ENCODE measurements at places on chromosomes 1 and 21. TPM values are rescaled to one million over a fixed set of nuclear protein-coding genes. Genes with fewer than 3 reads are reported as not detected.
A peak's percentile ranks its signal among the peaks of the same experiment; 100 is the strongest.

- H3K4me3 ChIP-seq: no peak overlapping the region
- peak overlapping the region; percentile 50 for H3K27ac ChIP-seq
- no peaks in the 10 kb centered on the region for H3K27me3 ChIP-seq
- H3K36me3 ChIP-seq: no peaks in the 10 kb centered on the region
- DNase-seq: peak; percentile 73
- peaks cover 19% of the 10 kb centered on the region for H3K4me1 ChIP-seq
These were observed 34.9 kb downstream of the SSBP3 start for GRCh38 chr1:54371038-54371941.

GRCh38 chr1:109214695-109215623, 1.2 kb downstream of the SARS1 start:
- no peaks in the 10 kb centered on the region for H3K36me3 ChIP-seq
- no peaks in the 10 kb centered on the region for H3K4me1 ChIP-seq
- DNase-seq: peak; percentile 25
- peak overlapping the region; percentile 66 for H3K4me3 ChIP-seq
- H3K27ac ChIP-seq: peak overlapping the region; percentile 87

- no peak overlapping the region for H3K4me3 ChIP-seq
- H3K36me3 ChIP-seq: no peaks in the 10 kb centered on the region
- no peaks in the 10 kb centered on the region for H3K4me1 ChIP-seq
These were observed 14.3 kb downstream of the S100A11 start for GRCh38 chr1:152022474-152022873.

DNA sequence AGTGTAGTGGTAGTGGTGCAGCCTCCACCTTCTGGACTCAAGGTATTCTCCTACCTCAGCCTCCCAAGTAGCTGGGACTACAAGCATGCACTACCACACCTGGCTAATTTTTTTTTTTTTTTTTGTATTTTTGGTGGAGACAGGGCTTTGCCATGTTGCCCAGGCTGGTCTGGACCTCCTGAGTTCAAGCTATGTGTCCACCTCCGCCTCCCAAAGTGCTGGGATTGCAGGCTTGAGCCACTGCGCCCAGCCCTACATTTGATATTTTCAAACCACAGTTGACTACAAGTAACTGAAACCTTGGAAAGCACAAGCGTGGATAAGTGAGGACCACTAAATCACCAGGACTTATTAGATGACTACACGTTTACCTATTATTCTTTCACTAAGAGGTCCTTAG, 10.0 kb upstream of the PDPN start:
- DNase-seq: no peak
- H3K4me1 ChIP-seq: no peaks in the 10 kb centered on the region
- no peak overlapping the region for H3K27ac ChIP-seq
- H3K27me3 ChIP-seq: no peaks in the 10 kb centered on the region
- no peaks in the 10 kb centered on the region for H3K36me3 ChIP-seq
- H3K4me3 ChIP-seq: no peak overlapping the region

GRCh38 chr1:221983444-221983843, 241.6 kb upstream of the DUSP10 start:
- no peaks in the 10 kb centered on the region for H3K36me3 ChIP-seq
- no peak overlapping the region for H3K27ac ChIP-seq
- no peak overlapping the region for H3K4me3 ChIP-seq
- DNase-seq: no peak
- no peaks in the 10 kb centered on the region for H3K4me1 ChIP-seq
- H3K27me3 ChIP-seq: no peaks in the 10 kb centered on the region

GRCh38 chr21:32380940-32381339, 11.9 kb downstream of the URB1 start:
- peaks cover 11% of the 10 kb centered on the region for H3K4me1 ChIP-seq
- H3K36me3 ChIP-seq: no peaks in the 10 kb centered on the region
- no peaks in the 10 kb centered on the region for H3K27me3 ChIP-seq
- peak overlapping the region; percentile 91 for H3K27ac ChIP-seq
- no peak overlapping the region for H3K4me3 ChIP-seq

GRCh38 chr1:176479971-176480370, 17.0 kb downstream of the PAPPA2 start:
- no peak overlapping the region for H3K4me3 ChIP-seq
- H3K36me3 ChIP-seq: no peaks in the 10 kb centered on the region
- H3K27me3 ChIP-seq: no peaks in the 10 kb centered on the region
- no peak for DNase-seq
- H3K4me1 ChIP-seq: no peaks in the 10 kb centered on the region

GRCh38 chr1:86714159-86714558, 9.8 kb downstream of the SH3GLB1 start:
- DNase-seq: no peak
- no peaks in the 10 kb centered on the region for H3K27me3 ChIP-seq
- no peak overlapping the region for H3K27ac ChIP-seq
- no peaks in the 10 kb centered on the region for H3K36me3 ChIP-seq

DNA sequence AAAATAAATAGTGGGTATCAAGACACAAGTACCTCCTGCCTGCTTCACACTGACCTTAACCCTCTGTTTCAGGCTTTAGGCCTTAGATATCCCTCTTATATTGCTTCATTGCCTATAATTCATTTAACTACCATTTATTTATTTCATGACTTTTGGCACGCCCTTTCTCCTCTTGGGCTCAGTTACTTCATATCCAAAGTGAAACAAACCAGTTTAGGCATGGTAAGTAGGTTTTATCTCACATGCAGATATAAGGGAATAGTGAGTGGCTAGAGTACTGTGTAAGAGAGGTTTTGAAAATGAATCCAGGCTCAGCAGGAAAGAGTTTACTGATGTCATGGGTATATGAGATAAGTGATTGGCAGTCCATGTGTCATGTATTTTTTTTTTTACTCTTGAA, 69.8 kb upstream of the BEND5 start:
- H3K27ac ChIP-seq: no peak overlapping the region
- no peaks in the 10 kb centered on the region for H3K4me1 ChIP-seq
- DNase-seq: no peak
- no peaks in the 10 kb centered on the region for H3K36me3 ChIP-seq

DNA sequence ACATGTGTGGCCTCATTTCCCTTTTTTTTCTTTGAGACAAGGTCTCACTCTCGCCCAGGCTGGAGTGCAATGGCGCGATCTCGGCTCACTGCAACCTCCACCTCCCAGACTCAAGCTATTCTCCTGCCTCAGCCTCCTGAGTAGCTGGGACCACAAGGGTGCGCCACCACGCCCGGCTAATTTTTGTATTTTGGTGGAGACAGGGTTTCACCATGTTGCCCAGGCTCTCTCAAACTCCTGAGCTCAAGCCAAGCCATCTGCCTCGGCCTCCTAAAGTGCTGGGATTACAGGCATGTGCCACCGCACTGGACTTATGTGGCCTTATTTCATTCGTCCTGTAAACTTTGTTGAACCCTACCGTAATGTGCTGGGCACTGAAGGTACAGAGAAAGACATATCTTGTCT, 569 bp upstream of the WARS2 start:
- peak overlapping the region; percentile 59 for H3K4me3 ChIP-seq
- DNase-seq: no peak
- H3K27ac ChIP-seq: peak overlapping the region; percentile 98
- H3K27me3 ChIP-seq: no peaks in the 10 kb centered on the region
- H3K36me3 ChIP-seq: no peaks in the 10 kb centered on the region

- DNase-seq: no peak
- no peaks in the 10 kb centered on the region for H3K36me3 ChIP-seq
- no peaks in the 10 kb centered on the region for H3K4me1 ChIP-seq
- H3K4me3 ChIP-seq: no peak overlapping the region
These were observed 9.3 kb upstream of the ST6GALNAC5 start for GRCh38 chr1:76857973-76858372.

DNA sequence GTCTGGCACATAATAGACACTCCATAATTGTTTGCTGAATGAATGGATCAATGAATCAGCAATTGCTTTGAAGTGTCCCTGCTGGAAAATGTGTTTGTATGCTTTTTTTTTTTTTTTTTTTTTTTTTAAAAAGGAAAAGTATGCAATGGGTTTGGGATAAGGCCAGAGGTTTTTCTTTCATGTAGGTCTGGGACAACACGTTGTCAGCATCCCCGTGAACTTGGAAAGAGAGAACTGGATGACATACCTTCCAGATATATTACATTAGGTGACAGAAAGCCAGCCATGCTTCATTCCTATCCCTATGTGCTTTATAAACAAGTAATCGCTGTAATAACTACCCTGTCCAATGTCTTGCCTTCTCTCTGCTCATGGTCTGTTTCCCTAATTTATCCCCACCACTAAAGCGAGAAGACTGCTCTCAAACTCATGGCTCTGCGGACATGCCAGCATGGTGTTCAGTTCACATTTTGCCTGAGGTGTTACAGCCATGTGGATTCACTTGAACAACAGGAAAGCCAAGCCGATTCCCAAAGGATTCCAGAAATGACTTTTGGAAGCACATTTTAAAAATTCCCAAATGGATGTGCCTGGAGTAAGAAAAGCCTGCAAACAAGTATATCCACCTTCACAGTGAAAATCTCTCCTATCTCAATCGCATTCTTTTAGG, 34.8 kb upstream of the GREM2 start:
- H3K27ac ChIP-seq: no peak overlapping the region
- no peaks in the 10 kb centered on the region for H3K36me3 ChIP-seq
- no peaks in the 10 kb centered on the region for H3K27me3 ChIP-seq
- no peak overlapping the region for H3K4me3 ChIP-seq
- no peak for DNase-seq
- H3K4me1 ChIP-seq: no peaks in the 10 kb centered on the region

DNA sequence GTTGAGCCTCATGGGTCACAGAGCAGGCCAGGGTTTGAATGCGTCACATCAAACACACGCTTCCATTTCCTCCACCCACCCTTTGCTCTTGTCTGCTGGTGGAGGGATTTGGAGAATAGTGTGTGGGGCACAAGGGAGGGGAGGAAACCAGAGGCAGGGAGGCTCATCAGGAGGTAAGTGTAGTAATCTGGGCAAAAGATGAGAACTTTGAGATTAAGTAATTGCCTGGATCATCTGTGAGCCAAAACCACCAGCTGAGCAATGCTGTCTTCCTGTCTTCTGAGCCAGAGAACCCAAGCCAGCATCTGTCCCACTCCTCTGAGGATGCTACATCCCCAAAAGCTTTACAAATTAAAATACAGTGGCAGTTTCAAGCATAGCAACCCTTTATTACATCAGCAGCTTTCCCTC, 45.2 kb downstream of the C8B start:
- no peak overlapping the region for H3K27ac ChIP-seq
- DNase-seq: no peak
- H3K4me1 ChIP-seq: no peaks in the 10 kb centered on the region

DNA sequence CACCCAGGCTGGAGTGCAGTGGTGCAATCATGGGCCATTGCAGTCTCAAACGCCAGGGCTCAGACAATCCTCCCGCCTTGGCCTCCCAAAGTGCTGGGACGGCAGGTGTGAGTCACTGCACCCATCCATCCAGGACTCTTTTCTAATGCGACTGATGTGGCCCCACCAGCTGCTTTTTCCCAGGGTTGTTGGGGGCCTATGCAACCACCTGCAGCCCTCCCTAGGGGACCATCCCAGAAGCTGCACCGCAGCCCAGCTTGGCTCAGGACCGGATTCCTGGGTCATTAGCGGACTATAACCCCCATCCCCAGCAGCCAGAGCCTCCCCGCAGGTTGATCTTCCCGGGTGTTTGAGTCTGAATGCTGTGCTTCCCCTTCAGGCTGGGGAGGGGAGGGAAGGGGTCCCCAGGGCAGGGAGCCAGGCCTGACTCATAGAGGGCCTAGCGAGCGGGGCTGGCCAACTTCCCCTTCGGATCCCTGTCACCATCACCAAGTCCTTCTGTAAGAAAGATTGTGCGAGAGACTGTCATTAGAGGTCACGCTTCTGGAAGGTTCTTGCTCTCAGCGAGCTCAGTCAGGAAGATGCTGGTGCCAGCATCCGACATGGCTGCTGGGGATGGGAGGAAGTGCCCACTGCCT, 108.7 kb upstream of the ACTRT2 start:
- no peaks in the 10 kb centered on the region for H3K36me3 ChIP-seq
- DNase-seq: no peak
- no peak overlapping the region for H3K27ac ChIP-seq
- no peaks in the 10 kb centered on the region for H3K27me3 ChIP-seq
- no peaks in the 10 kb centered on the region for H3K4me1 ChIP-seq
- no peak overlapping the region for H3K4me3 ChIP-seq

DNA sequence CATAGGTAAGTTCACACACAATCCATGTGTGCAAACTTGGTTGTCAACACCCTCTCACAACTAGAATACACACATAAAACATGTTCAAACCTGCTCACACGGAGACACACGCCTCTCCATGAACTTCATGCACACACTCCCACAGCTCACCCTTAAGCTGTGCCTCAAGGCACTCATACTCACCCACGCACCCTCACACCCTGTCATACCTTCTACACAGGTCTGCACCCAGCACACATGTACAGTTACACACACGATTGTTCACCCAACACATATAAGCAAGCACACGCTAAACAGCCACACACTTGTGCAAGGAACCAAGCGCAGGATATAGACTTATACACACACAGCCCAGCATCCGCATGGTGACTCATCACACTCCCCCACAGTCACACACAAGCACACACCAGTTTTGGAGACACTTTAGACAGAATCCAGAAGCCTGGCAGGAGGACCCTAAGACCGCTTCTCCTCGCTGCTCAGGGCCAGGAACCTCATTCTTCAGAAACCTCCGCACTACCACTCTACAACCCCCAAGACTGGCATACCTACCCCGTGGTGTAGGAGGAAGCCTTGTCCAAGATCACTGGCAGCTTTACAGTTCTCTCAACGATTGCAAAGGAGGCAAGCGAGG, 58.7 kb upstream of the ZC3H12A start:
- DNase-seq: no peak
- H3K4me3 ChIP-seq: no peak overlapping the region
- no peaks in the 10 kb centered on the region for H3K27me3 ChIP-seq
- H3K36me3 ChIP-seq: no peaks in the 10 kb centered on the region
- no peak overlapping the region for H3K27ac ChIP-seq
- no peaks in the 10 kb centered on the region for H3K4me1 ChIP-seq

DNA sequence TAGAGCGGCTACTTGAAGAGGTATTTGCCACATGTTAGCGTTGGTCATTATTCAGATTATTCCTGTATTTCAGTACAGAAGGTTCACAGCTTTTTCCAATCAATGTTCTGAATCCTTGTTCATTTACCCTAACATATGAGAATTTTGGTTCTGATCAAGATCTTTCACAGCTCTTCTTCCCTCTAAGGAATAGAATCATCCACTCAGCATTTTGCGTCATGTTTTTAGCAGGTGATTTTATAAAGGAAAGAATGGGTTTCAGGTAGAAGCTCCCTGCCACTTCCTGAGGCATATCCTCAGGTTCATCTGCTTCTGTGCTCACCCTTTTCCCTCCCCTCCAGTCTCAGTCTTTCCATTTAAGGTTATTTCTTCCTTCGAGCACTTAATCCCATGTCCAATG, 66.4 kb downstream of the NPHS2 start:
- no peak for DNase-seq
- no peaks in the 10 kb centered on the region for H3K4me1 ChIP-seq
- no peaks in the 10 kb centered on the region for H3K27me3 ChIP-seq
- no peak overlapping the region for H3K27ac ChIP-seq
- no peaks in the 10 kb centered on the region for H3K36me3 ChIP-seq

Gene RHBDL2
- total RNA-seq: 3.5 TPM

Gene ZNF436
- total RNA-seq: 29.5 TPM

Gene MSH4
- total RNA-seq: 0.91 TPM

Gene CDCA8
- total RNA-seq: 8.6 TPM

Gene ACBD3
- total RNA-seq: 42.0 TPM

Gene IKBKE
- 3.6 TPM for total RNA-seq

Gene LCE1D
- total RNA-seq: not detected

Gene DCST1
- total RNA-seq: not detected
